ENCODE measurements at places on chromosomes 11 and 22.

DNA sequence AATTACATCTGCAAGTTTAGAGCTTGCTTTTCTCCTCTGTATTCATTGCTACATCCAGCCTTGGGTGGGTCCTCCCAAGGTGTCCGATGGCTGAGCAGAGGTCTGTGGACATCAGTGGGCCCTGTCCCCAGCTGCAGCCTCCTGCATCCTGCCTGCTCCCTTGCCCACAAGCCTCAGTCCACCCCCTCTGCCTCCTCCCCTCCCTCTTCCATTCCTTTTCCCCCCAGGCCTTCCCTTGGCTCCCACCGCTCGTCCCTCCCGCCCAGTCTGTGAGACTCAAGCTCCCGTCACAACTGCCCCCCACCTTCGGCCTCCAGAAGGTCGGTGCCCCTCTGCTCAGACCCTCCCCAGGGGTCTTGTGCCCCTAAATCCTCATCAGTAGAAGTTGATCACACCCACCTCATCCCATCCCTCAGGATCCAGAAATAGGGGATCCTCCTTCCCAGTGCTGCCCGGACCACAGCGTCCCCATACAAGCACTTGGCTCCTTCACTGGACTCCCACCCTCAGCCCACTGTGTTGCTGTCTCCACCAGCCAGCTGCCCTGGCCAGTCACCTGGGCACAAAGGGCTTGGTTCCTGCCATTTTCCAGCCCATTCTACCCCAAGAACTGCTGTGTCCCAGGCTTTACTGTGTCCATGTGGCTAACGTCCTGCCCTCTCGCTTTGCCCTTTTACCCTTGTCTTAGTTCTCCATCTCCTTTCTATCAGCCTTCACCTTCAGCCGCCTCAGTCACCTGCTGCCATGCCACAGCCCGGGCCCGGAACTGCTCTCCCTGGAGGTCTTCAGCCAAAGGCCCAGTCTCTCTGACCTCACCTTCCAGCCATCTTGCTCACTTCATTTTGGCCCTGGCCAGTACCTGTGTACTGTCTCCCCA lies 2.2 kb upstream of the OMP start:
- no peak for DNase-seq

- no peak for DNase-seq
These were observed 53.6 kb upstream of the NFRKB start for GRCh38 chr11:129948926-129949466.

GRCh38 chr11:36165621-36166397 lies 123.4 kb downstream of the COMMD9 start:
- DNase-seq, result no peak

DNA sequence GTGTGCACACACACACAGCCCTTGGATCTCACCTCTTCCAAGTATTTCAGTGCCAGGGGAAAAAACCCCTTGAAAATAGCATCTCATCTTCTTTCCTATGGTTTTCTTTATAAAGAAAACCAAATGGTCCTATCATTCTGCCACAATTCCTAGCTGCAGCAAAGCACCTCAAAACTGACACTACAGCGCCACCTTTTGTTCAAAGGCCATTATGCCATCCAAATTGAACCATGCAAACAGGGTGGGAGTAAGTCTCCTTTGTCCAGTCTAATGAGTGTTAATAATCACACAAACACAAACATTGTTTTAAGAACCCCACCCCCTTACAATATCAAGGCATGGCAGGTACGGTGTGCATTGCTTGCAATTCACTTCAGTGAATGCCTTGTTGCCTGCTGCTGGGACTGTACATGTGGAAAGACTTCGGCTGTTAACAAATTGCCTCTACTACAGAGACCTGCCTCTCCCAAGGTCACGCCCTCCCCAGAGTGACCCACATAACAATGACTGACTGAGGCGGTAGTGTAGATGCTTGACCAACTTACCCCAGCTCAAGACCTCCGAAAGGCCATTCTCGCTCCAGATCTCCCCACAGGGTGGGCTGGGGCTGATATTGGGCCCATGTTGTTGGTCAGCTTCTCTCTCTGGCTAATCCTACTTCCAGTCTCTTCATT lies 31.7 kb downstream of the FAM181B start:
- no peak for DNase-seq
